ENCODE measurements at places on chromosomes 11 and 22. TPM values are rescaled to one million over a fixed set of nuclear protein-coding genes. Genes with fewer than 3 reads are reported as not detected.

The DRICH1 gene
- polyA plus RNA-seq, result 0.10 TPM

The SCGB1D2 gene
- polyA plus RNA-seq, result not detected

The CYP2D6 gene
- polyA plus RNA-seq, result 0.66 TPM

The CCDC81 gene
- polyA plus RNA-seq, result 0.19 TPM

The RBMXL2 gene
- not detected for polyA plus RNA-seq

The C11orf86 gene
- not detected for polyA plus RNA-seq

The GRM5 gene
- under 0.01 TPM for polyA plus RNA-seq

The MYEOV gene
- polyA plus RNA-seq, result 4.4 TPM

The FAM118A gene
- polyA plus RNA-seq, result 7.0 TPM

The AGBL2 gene
- polyA plus RNA-seq, result 0.36 TPM

The SMIM35 gene
- not detected for polyA plus RNA-seq

The KCNJ5 gene
- 2.5 TPM for polyA plus RNA-seq

The DDTL gene
- 0.56 TPM for polyA plus RNA-seq

The CST6 gene
- polyA plus RNA-seq, result 0.25 TPM

The HMOX1 gene
- polyA plus RNA-seq, result 1.7 TPM

The NXPE4 gene
- not detected for polyA plus RNA-seq

The SLC22A8 gene
- not detected for polyA plus RNA-seq

The SYTL2 gene
- 0.54 TPM for polyA plus RNA-seq

The GRIK4 gene
- not detected for polyA plus RNA-seq

The MIOX gene
- not detected for polyA plus RNA-seq

The ART5 gene
- 0.07 TPM for polyA plus RNA-seq

The BACE1-AS gene
- polyA plus RNA-seq, result 2.9 TPM

The ALX4 gene
- not detected for polyA plus RNA-seq

The AQP11 gene
- 0.13 TPM for polyA plus RNA-seq

The OR4C12 gene
- polyA plus RNA-seq, result not detected

The ZP1 gene
- polyA plus RNA-seq, result not detected

The THRSP gene
- polyA plus RNA-seq, result not detected

All from foreskin keratinocyte (primary cell).